ENCODE measurements at places on chromosomes 1 and 21. TPM values are rescaled to one million over a fixed set of nuclear protein-coding genes. Genes with fewer than 3 reads are reported as not detected.
A peak's percentile ranks its signal among the peaks of the same experiment; 100 is the strongest.

GRCh38 chr1:201391651-201392511 lies 7.2 kb downstream of the LAD1 start:
- DNase-seq: no peak

DNA sequence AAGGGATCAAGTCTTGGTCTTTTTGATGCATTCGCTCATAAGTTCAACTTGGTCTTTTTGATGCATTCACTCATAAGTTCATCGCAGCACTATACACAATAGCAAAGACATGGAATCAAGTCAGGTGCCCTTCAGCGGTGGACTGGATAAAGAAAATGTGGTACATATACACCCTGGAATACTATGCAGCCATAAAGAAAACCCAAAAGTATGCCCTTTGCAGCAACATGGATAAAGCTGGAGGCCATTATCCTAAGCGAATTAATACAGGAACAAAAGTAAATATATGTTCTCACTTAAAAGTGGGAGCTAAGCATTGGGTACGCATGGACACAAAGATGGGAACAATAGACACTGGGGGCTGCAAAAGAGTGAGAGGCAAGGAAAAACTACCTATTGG lies 29.8 kb upstream of the FOXE3 start:
- no peak for DNase-seq

GRCh38 chr21:14591377-14591776 lies 45.3 kb upstream of the SAMSN1 start:
- no peak for DNase-seq

DNA sequence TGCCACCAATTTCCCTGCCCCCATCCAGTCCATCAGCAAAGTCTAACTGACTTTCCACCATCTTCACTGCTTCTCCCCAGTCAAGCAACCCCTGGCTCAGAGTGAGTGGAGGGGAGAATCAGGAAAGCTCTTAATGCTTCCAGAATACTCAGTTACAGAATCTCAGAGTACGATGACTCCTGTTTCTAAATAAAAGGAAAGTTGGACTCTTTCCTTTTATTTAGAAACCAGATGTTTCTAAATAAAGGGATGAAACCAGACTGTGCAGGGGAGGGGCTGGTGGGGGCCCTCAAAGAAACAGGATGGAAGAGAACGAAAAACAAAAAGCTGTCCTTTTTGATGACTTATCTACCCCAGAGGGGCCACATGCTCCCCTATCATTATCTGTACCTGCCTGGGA lies 85.2 kb upstream of the PPM1J start:
- no peak for DNase-seq

The CDK11A gene
- 3.7 TPM for total RNA-seq

GRCh38 chr21:43832158-43832550 lies 32.9 kb upstream of the AGPAT3 start:
- DNase-seq: no peak

- peak; percentile 3 for DNase-seq
Observed at GRCh38 chr1:39646232-39647081, 7.0 kb upstream of the HEYL start.

- DNase-seq: no peak
Observed at GRCh38 chr1:243740255-243740999, 109.6 kb downstream of the AKT3 start.

The GPR25 gene
- not detected for total RNA-seq

DNA sequence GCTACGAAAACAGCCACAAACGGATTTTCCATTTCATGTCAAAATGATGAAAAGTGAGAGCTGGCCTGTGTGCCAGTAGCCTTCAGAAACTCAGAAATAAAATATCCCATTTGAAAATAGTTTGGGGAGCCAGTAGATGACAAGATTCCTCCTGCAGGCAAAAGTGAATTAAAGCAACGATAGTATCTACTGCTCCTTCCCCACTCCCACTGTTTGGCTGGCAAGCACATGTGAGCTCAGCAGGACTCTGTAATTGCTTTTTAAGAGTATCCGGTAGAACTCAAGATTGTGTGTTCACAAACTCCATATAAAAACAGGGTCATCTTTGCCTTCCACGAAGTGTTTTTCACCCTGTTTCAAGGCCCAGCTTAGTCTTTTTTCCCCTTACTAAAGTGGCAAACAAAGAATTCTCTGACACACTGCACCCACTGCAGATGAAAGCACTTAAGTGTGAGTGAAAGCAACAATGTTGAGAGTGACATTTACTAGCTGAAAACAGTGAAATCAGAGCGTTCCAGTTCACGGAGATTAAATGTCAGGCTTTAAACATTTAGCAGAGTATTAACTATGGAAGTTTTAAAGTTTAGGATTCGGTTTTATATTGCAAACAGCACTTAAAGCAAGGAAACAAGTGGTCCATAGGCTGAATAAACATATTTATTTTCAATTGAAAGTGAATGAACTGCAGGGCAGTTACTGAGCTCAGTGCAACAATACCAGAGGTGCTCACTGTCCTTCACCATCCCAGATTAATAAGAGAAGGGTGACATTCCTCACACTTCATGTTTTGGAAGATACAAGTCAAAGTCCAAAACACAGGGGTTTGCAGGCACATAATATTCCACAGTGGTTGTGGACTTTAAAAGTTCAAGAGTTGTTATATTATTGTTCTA lies 70.0 kb downstream of the ALG14 start:
- no peak for DNase-seq

DNA sequence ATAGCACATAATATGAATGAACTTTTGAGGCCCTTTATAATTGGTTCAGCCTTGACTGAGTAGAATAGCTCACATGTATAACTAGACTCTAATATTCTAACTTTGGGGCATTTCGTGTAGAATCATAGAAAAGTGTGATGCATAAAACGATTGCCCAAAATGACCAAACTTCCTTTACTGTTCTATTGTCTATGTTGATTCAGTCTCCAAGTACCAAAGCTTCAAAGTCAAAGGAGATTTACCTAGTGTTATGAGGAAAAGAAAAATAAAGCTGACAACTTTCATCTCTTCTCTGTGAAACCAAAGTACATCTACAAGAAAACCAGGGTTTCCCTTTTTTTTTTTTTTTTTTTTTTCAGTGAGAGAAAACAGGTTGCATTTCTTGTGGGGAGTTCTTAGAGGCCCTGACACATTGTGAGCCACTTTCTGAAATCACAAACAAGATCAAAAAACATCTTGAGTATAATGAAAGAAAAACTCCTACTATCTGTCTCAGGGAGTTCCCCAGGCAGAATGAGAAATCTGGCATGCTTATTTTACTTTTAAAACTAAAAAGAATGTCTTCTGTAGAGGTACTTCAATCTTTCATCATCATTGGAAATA lies 183.4 kb downstream of the TNFSF18 start:
- no peak for DNase-seq

- DNase-seq: no peak
Observed at GRCh38 chr1:19250629-19251304, 557 bp downstream of the EMC1 start.

The SMCP gene
- total RNA-seq: not detected

The INPP5B gene
- 21.0 TPM for total RNA-seq

DNA sequence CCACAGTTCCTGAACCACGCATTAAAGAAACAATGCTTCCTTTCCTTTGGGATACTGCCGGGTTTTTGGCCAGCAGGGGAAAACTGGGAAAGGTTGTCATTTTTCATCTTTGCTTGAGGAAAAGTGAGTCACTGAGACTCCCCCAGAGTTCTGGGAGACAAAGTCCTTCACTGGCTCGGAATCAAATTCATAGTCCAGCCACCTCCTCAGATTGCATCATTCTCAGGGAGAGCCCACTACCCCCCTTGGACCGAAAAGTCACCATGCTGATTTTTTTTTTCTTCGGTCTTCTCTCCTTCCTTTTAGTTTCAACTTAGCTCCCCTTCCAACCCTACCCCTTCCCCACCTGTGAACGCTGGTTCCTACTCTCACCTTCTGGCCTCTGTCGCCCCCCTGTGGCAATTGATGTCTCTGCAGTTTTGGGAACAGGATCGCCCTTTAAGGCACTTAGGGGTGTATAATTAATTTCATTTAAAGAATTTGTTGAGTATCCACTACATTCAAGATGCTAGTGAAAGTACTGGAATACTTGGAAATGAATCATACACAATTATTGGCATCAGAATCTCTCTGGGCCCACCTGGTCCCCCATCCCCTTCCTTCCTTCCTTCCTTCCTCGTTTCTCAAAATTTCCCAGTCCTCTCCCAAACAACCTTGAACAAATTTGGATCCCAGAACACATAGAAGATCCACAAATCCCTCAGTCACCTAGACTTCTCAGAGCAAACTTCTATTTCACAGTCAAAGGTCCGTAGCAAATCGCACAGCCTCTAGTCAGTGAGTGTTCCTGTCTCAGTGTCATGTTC lies 6.9 kb downstream of the ACKR1 start:
- DNase-seq: peak; percentile 49

DNA sequence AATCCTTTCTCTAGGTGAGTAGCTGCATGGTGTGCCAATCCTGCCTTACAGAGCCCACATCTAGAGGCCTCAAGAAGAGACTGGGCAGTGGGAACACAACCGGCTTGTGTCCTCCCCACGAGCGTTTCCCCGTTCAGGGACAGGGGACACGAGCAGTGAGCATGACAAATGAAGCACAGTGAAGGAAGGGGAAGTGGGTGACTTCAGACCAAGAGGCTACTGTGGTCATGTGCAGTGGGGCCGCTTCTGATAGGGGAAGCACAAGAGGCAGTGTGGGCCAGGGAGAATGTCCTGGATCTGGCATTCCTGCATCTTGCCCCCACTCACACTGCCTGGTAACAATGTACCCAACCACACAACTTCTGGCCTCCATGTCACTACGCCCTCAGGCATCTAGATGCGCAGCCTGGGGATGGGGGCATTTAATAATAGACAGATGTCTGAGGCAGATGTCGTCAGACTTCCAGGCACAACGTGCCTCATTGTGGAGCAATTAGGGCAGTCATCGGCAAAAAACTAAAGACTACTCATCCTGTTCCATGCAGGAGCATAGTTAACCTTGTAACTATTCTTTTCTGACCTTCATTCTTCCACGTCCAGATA lies 155.6 kb upstream of the NBPF11 start:
- DNase-seq: no peak

DNA sequence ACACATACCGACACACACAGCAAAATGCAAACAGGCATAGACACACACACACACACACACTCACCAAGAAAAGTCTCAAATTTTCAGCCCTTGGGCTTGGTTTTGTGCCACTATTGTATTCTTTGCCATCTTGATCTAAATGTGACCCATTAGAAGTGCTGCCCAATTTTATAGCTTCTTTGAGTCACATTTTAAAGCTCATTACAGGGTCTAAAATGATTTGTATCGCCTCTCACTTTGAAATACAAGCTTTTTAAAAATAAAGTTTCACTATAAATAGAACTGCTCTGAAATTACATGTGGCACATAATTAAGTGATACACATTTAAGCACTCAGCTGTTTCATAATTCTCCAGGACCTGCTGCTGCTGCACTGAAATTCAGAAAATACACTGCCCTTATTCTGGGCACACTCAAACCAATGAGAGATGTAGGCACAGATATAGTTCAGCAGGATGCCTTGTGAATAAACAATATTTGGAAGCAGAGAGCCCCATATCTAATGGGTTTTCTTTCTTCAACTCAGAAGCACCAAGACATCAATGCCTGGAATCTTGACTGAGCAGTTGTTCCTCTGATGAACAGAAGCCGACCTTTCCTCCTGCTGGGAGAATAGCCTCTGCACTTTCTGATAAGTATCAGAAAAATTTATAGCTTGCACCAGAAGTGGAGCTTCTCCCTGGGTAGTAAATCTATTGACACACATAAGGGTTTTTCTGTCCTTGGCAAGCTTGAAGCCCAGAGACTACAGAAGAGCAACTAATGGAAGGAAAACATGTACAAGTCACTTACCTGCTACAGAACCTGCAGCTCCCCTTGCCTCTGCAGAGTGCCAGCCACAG lies 37.0 kb upstream of the PLPPR4 start:
- no peak for DNase-seq

GRCh38 chr1:66938613-66939012 lies 13.8 kb downstream of the MIER1 start:
- no peak for DNase-seq

The FAM163A gene
- total RNA-seq: not detected

DNA sequence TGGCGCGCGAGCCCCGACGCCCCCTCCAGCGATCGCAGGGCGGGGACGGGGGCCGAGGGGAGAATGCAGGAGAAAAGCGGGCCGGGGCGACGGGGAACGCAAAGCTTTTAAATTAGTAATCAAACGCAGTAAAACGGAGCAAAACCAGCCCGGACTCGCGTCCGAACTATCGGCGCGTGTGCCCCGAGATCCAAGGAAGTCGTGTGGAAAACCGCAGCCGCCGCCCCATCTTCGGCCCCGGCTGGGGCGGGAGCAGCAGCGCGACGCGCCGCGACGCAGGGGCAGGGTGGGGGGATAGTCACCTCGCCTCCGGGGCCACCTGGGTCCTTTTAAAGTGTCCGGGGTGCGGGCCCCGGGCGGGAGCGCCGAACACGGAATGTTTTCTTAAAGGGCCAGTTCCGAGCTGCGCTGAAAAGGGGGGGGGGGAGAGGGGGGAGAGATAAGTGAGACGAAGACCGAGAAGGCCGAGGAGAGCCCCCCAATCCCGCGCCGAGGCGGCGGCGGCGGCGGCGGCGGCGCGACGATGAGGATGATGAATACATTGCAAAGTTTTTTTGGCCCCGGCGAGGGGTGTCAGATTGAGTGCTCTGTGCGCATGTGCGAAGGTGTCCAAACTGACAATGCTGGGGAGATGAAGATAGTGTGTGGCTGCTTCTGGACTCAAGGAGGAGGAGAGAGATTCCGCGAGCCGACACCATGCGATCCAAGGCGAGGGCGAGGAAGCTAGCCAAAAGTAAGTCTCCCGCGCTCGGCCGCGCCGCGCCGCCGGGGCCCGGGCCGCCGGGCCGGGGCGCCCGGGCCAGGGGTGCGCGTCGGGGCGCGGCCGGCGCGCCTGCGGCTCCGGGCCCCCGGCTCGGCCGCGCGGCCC lies at the start of gene PRDM16:
Gene PRDM16, plus strand, starts transcription at position 640 of the 868 bp plus-strand sequence. Its CDS starts 57 bp downstream, at position 697.
- DNase-seq: no peak

The S100A10 gene
- 456 TPM for total RNA-seq

All from Caki2 (cell line).